ENCODE measurements at places on chromosomes 12 and 14.

GRCh38 chr12:2586156-2587038, 208.4 kb upstream of the FKBP4 start:
- DNase-seq: no peak

DNA sequence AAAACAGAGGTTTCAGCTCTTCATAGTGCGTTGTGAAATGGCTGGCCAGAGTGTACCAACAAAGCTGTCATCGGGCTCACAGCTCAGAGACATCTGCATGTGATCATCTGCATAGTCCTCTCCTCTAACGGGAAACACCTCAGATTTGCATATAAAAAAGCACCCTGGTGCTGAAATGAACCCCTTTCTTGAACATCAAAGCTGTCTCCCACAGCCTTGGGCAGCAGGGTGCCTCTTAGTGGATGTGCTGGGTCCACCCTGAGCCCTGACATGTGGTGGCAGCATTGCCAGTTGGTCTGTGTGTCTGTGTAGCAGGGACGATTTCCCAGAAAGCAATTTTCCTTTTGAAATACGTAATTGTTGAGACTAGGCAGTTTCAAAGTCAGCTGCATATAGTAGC, 14.3 kb upstream of the PAPLN start:
- peak; percentile 68 for DNase-seq

DNA sequence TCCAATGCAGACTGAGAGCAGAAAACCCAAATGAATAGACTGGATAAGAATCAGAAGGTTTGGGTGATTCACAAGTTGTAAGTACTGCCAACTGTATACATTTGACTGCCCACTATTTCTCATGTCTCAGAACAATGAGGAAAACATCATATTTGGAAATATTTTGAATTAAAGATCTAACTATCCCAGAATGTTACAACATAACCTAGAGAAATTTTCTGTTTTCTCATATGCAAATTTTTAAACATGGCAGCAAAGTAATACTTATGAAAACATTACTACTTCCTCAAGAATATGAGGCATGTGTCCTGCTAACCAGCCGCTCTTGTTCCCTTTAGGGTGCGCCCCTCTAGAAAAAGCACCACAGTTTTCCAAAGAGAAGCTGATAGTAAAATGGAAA, 179.9 kb downstream of the PTPRO start:
- no peak for DNase-seq

- DNase-seq: no peak
Measured at GRCh38 chr12:120818416-120818815, 85.7 kb downstream of the SPPL3 start.

DNA sequence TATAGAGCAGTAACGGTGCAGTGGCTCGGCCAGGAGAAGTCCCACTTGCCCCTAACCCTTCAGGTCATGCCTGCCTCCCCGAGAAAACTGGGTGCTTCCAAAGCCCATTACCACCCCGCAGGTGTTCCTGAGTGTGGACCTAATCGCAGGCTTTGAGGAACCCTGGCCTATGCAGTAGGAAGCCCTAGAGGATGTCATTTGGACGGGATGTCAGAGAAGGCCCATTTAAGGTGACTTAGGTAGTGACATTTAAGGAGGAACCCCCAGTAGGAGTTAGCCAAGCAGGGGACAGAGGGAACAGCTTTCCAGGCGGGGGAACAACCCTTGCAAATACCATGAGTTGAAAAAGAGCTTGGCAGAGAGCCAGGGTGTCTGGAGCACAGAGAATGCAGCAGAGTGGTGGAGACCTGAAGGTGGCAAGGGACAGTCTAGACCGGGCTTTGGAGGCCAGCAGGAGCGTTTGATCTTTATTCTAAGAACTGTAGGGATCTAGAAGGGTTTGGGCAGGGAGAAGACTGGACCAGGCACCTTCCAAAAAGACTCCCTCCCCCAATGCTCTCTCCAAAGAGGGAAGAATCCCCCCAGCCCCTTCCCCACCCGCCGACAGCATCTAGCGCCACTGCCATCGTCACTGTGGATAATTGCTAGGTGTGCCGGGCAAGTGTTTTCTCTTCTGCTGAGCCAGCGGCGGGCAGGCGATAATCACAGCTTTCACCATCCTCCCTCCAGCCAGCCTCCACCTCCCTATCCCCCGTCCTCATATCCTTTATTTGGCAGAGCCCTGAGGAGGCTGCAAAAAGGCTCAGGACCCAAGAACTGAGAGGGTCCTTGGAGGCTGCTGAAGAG, 33.3 kb upstream of the BEGAIN start:
- DNase-seq: no peak

GRCh38 chr12:47946413-47947323, 16.7 kb upstream of the TMEM106C start:
- DNase-seq: no peak

- DNase-seq: no peak
Measured at GRCh38 chr12:47156167-47156736, 76.5 kb upstream of the AMIGO2 start.

- DNase-seq: no peak
Measured at GRCh38 chr14:31921721-31922120, 155.4 kb upstream of the ARHGAP5 start.

DNA sequence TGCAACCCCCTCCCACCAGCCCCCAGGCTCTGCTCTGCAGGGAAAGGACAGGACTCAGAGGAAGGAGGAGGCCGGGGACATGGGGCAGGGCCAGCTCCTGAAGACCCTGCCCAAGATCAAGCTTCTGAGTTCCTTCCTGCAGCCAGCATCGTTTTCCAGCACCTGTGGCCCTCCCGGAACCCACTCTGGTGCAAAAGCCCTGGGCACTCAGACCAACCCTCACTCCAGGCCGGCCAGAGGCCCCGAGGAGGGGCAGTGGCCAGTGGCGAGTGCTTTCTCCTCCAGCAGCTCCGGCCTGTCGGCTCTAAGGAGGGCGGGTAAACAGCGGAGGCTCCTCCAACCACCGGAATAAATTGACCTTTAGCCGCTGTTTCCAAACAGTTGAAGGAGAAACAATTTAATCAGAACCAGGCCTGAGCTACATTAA, 10.8 kb downstream of the TMEM179 start:
- no peak for DNase-seq

- DNase-seq: no peak
Measured at GRCh38 chr14:69999261-69999674, 120.1 kb downstream of the SMOC1 start.

- DNase-seq: no peak
Measured at GRCh38 chr12:95942101-95942523, 302 bp downstream of the CCDC38 start.

- no peak for DNase-seq
Measured at GRCh38 chr14:68331991-68332390, 460.9 kb downstream of the ZFP36L1 start.

DNA sequence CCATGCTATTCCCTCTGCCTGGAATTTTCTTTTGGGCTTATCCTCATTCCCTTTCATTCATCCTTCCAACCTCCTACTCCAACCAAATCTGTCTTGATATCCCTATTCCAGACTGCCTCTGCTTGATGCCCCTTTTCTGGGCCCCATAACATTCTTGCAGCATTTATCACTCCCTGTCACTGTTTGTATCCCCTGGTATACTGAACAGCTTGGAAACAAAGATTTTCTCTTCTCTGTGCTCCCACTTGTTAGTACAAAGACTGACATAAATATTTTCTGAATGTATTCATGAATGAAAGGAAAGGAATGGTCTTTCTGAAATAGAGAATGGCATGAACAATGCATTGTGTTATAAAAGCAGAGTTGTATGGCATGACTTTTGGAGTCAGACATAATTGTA, 7.5 kb downstream of the IRAK4 start:
- DNase-seq: peak; percentile 8

DNA sequence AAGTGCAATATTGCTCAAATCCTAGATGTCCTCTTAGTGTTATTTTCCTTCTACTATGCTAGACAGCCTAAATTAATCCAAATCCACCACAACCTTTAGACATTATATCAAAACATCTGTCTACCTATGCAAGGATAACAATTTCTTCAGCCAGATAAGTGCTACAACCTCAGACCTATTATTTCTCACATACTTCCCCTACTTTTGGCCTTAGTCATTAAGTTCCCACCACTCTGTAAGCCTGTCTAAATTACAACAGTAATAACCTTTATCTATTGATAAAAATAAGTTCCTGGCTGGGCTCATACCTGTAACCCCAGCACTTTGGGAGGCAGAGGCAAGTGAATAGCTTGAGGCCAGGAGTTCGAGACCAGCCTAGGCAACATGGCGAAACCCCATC, 74.0 kb downstream of the KIF21A start:
- no peak for DNase-seq

- DNase-seq: no peak
Measured at GRCh38 chr14:99546234-99546879, 57.6 kb downstream of the CCDC85C start.

DNA sequence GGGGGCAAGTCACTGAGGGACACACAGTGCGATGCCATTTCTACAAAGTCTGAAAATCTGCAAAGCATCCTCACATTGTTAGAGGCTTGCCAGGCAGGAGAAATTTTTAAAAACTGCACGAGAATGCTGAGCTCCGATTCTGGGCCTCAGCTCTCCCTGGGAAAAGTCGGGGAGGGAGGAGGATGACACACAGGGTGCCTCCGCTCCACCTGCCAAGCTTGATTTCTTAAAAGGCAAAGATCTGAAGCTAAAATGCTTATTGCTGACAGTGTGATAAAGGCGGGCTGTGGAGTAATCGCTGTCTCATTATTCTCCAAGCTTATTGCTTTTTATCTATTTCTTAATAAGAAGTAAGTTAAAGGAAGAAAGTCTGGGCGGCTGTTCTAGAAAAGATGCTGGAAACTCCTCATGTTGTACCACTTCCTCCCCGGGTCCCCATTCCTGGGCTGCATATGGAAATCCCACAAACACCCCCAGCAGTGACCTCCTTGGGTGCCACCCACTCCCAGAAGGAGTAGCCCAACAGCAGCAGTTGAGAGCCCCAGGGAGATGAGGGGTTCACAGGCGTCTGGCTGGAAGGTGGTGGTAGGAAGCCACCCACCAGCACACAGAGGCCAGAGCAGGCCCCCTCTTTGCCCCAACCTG, 55.0 kb downstream of the CCDC85C start:
- DNase-seq: no peak

GRCh38 chr12:113762155-113762881, 203.8 kb downstream of the RBM19 start:
- no peak for DNase-seq

GRCh38 chr14:60266021-60266937, 17.3 kb downstream of the PPM1A start:
- DNase-seq: peak; percentile 64

DNA sequence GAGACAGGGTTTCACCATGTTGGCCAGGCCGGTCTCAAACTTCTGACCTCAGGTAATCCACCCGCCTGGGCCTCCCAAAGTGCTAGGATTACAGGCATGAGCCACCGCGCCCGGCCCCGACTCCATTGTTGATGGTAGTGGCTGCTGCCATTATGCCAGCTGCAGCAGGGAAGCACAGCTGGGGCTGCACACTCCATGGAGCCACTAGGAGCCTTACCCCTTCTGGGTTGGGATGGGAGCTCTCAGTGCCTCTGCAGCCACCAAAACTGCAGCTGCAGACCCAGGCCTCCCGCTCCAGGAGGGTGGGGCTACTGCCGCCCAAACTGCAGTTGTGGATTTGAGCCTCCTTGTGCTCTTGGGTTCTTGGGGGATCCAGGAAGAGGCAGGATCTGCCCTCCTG, 25.9 kb downstream of the TCHP start:
- DNase-seq: no peak

DNA sequence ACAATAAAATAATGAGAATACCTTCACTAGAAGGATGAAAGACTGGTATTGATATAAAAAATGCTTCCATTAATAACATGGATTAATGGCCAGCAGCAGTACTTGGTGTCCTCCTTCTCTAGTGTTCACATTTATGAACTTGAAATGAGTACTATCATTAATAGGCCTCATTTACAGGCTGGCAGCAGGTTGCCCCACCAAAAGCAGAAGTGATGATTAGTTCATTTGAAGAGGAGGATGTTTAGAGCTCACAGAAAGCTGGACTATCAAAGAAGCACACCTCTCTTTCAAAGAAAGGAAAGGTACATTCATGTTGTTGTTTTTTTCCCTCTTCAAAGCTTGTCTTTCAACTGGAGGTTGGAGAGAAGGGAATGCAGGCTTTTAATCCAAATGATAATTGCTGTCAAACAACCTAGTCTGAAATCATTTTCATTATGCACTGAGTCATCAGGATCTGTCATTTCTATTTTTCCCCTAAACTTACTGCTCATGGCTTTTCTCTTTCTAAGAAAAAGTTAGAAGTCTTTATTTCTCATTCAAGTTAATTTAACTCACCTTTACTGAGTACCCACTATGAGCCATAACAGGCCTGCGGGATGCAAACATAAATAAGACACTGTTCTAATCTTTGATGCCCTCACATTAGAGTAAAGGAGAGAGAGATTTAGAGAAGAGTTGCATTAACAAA, 157.9 kb upstream of the GRIP1 start:
- DNase-seq: no peak

DNA sequence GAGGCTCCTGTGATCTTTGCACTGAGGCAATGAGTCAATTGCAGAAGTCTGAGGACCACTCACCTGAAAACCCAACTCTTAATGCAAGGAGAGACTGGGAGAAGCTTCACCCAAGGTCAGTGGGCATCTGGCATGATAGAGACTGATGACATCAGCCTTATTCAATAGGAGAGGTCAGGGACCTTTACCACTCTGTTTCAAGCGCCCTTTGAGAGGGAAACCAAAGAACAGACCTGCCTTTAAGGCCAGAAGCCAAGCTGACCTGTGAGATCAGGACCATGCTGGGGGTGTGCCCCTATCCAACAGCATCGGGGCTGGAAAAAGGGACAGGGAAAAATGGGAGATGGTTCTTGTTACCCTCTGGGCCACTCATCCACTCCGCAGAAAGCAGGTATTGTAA, 83.3 kb upstream of the FOXN3 start:
- no peak for DNase-seq

DNA sequence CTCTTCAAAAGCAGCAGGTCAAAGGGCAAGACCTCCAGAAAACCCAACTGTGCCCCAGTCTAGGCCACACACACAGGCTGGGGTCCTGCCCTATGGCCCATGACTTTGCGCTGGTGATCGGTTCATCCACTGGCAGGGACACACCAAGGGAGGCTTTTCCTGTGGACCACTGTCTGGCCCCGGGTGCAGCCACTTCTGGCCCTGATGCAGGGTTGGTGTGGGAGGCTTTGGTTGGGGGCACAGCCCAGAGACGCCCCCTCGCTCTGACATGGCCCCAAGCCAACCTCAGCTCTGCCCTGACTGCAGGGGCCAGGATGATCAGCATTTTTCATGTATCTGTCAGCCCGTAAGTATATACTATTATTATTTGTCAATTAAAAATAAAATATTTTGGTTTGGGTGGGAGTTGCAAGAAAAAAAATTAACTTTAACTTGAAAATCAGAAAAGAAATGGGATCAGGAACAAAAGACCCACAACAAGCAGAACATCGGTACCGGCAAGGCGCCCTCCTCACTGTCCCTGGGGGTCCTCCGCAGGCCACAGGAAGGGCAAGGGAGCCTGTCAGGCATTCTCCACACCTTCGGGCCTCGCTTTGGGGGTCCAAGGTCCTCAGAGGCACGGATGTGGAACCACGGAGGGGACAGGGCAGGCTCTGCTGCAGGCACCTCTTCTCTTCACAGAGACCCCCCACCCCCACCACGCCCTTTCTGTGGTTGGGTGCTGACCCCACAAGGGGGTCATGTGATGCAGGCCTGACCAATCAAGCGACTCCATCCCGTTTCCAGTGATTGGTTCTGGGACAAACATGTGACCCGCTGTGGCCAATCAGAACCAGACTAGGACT, 181.5 kb upstream of the SFSWAP start:
- DNase-seq: no peak

GRCh38 chr12:51549637-51550036, 41.4 kb upstream of the SCN8A start:
- DNase-seq: no peak

- DNase-seq: peak; percentile 78
Measured at GRCh38 chr12:122422730-122423257, 325 bp upstream of the CLIP1 start.

Data from activated CD4-positive, alpha-beta T cell treated with anti-CD3 and anti-CD28 coated beads, Interleukin-2, amount 10 ng/mL, durations not matched to agents 24 days and 14 days (primary cell).